ENCODE measurements at places on chromosomes 11 and 22.

DNA sequence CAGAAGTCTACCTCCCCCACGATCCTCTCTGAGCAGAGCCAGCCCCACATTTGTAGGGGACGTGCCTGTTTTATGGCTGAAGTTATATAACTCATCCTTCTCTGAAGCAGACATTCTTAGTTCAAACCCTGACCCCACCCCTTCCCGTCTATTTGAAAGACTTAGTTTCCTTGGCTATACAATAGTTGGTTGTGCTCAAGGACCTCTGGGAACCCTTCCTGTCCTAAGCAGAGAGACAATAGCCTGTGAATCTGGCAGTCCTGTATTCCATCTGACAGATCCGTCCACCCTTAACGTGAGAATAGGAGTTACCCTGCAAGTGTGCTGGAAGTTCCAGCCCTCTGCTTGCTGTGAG is 75.2 kb downstream of the MN1 start:
- DNase-seq: no peak

DNA sequence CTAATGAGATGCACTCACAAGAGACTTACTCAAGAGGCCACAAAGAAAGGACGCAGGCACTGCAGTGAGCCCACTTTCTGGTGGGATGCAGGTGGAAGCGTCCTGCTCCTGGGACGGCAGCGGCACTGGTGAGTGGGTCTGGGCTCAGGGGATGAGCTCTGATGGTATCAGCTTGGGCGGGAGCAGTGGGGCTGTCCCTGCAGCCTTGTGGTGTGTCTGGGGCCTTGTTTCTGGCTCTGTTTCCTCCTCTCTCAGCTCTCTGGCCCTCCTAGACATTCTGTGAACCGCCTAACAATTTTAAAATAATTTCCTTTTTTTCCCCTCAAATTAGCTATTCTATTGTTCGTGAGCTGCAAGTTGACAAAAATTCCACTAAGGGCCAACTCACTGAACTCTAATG is 8.8 kb upstream of the ST14 start:
- DNase-seq: no peak

DNA sequence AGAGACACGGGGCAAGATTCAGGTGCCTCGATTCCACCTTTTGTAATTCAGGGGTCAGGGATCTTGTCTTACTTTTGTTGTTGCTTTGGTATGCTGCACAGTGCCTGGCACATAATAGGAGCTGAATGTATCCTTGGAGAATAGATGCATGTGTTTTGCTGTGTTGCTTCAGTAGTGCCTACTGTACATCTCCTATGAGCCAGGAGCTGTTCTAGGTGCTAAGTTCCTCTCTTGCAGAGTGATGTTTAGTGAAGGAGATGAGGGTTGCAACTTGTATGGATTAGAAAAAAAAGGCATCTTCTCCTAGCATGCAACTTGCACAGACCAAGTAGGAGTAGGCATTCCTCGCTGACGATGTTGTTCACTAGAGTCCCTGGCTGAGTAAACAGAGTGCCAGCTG is 555.4 kb downstream of the NTM start:
- no peak for DNase-seq

DNA sequence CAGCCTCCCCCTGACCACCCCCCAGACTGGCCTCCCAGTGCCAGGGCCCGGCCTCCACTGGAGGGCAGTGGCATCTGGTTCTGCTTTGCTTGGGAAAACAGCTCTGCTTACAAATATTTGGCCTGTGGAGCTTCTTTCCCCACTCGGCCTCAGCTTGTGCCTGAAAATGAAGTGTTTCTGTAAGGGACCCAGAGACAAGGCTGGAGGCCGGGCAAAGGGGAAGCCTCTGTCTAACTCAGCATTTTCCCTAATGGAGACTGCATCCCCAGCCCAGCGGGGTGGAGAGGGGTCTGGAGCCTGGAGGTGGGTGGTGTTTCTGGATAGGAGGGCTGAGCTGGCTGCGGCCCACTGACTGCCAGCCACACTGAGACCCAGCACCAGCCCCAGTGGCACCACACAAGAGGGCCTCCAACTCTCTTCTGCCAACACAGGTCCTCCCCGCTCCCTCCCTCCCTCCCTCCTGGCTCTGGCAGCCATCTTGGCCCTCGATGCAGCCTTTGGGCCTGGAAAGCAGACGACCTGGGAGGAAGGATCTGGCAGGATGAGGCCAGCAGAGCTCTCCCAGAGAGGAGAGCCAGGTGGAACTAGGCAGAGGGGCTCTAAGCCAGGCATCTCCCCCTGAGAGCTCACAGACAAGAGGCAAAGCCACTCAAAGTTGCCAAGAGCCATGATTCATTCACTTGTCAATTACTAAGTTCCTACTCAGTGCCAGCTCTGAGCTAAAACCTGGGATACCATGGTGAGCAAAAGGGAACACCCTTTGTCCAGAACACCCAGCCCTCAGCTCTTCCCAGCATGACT is 77.1 kb upstream of the CD82 start:
- DNase-seq: no peak

- no peak for DNase-seq
Observed at GRCh38 chr11:70641369-70641768, 243.0 kb downstream of the CTTN start.
